ENCODE measurements at places on chromosomes 13 and 19.
A peak's percentile ranks its signal among the peaks of the same experiment; 100 is the strongest.

DNA sequence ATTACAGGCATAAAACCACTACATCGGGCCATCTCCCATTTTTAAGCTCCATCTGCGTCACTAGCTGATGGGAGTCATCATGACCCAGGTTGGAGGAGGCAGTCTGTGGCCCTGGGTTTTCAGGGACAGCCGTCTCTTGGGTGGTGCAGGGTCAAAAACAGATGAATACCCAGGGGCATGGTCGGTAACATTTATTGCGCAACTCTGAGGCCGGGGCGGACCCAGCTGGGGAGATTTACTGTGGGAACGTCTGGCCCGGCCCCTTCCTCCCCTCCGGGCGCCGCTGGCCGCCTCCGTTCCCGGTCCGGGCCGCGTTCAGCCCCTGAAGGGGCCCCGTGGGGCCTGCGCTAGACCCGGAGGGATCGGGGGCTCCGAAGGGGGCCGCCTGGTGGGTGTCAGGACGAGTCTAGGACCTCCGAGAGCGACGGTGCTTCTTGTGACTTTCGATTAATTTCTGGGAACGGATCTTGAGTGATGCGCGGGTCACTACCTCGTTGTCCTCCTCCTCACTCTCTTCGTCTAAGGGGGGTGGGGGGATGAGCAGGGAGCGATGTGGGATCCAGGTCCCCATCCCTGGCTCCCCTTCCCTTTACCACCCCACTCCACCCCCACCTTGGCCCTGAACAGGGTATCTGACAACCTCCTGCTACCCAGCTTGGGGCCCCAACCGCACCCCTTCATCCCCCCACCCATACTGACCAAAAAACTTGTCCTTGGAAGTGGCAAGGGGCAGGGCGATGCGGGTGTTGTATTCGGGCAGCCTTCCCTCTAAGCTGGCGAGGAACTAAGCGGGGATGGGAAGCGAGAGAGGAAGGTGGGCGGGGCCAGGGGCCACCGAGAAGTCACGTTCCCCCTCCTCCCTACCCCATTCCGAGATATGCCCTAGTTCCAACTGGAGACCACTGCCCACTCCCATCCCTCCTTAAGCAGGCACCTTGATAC is 1.6 kb upstream of the RGL3 start:
- DNase-seq = no peak

- DNase-seq = no peak
Measured at GRCh38 chr19:15556634-15557181, 48.4 kb downstream of the CYP4F22 start.

GRCh38 chr19:47650700-47651099 is 41.8 kb downstream of the BICRA start:
- no peak for DNase-seq

DNA sequence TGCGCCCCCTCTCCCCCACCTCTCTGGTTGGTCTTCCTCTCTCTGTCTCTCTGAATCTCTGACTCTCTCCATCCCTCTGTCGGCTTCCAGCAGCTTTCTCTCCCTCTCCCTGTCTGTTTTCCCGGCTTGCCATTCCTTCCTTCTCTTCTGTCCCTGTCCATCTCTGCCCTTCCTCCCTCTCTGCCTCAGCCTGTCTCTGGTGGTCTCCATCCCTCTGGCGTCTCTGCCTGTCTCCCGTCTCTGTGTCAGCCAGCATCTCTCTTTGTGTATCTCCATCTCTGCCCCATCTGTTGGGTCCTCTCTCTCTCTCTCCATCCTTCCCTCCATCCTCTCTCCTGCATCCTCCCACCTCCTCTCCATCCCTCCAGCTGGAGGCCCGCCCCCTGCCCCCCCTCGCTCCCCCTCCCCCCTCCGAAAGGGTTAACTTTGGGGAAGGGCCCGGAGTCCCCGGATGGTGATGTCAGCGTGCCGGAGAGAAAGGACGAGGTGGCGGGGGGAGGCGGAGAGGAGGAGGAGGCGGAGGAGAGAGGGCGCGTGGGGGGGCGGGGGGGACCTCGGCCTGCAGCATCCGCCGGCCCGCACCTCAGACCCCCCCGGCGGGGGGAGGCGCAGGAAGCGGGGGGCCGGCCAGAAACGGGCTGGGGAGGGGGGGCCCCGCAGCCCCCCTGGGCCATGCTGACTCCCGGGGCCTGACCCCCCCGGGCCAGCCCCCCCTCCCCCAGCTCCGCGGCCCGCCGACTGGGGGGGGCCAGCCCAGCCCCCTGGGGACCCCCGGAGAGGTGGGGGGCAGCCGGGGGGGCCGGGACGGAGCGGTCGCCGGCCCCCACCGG is at the start of gene BRSK1:
TSS of gene BRSK1 (plus strand) at position 450 of the 830 bp plus-strand sequence. CDS start 446 bp downstream, outside the sequence.
- DNase-seq = peak; percentile 32

- DNase-seq = no peak
Measured at GRCh38 chr13:76775088-76775740, 111.0 kb downstream of the KCTD12 start.

Measured in stimulated activated CD4-positive, alpha-beta T cell treated with anti-CD3 and anti-CD28 coated beads, Interleukin-4, amount 100 ng/mL, for 48 hours (primary cell).